Stimulated activated CD4-positive, alpha-beta T cell treated with anti-CD3 and anti-CD28 coated beads, Interleukin-4, amount 100 ng/mL, for 24 hours (primary cell): ENCODE measurements at places on chromosomes 2 and 18.

GRCh38 chr2:188884046-188884445 is 90.1 kb upstream of the COL3A1 start:
- DNase-seq = no peak

- DNase-seq = no peak
Measured at GRCh38 chr18:37508207-37508606, 57.4 kb downstream of the CELF4 start.

DNA sequence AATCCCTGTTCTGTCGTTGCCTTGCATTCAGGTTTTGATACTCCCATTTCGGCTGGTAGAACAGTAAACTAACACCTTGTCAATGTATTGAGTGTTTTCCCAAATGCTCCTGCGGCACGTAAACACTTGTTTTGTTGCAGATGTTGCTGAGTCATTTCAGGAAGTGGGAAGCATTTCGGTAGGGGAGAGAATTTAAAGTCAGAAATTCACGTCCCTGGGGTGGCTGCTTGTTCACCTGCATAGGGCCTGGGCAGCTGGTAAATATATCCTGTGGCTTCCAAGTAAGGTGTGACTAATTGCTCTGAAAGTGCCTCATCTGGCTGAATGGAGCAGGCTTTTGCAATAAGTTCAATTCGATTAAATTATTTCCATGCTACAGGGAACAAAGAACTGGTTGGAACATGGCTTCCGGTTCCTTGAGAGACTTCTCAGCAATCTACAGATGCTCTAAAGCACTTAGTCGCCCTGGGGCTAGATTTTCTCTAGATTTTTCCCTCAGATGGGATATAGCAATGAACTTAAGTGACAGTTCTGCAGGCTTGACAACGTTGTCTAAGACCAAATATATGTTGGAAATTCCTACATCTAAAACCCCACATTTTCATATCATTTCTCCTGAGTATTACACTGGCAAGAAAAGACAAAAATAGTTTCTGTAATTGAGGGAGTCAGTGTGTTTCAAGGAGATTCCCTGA is 5.2 kb downstream of the GALR1 start:
- DNase-seq = no peak

- peak; percentile 38 for DNase-seq
Measured at GRCh38 chr2:225282858-225283710, 116.4 kb upstream of the NYAP2 start.

DNA sequence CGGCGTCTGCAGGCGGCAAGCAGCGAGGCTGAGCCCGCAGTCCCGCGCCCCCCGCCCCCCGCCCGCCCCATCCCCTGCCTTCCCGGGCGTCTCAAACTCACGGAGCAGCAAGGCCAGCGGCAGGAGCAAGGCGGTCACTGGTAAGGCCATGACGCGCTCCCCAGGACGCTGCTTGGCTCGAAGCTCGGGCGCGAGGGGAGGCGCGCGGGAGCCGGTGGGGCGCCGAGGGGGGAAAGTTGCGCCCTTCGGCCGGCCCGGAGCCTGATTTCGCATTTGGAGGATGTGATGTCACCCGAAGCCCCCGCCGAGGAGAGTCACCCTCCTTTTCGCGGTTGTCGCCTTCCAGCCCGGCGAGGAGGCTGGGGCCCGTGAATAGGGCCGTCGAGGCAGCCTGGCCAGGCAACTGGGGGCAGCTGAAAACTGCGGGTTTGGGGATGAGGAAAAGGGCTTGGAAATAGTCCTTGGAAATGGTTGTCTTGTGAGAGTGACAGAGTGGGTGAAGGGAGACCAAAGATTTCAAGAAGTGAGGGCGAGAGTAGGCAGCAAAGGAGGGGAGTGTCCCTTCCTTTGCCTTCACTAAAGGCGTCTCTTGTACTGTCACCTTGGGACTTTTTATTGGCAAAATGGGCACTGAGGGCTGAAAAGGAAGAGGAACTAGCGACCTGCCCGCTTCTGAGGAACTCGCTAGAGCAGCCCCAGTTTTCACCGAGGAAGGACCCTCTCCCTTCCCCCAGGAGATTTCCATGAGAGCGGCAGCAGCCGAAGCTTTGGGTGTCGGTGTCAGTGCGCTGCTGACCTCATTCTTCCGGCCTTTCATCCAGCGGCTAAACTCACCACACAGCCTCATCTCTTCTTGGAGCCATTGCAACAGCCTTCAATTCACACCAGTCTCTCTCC is at the start of gene CD8A:
CD8A (minus strand) TSS at position 238 of the 897 bp plus-strand sequence; CDS start at position 150, 88 bp downstream.
- peak; percentile 13 for DNase-seq

- no peak for DNase-seq
Measured at GRCh38 chr18:36814994-36815393, 13.8 kb downstream of the TPGS2 start.

- DNase-seq = no peak
Measured at GRCh38 chr2:2028041-2028440, 283.7 kb upstream of the PXDN start.

GRCh38 chr2:222483513-222484039 is 59.2 kb downstream of the SGPP2 start:
- DNase-seq = no peak

GRCh38 chr18:57839942-57840381 is 36.8 kb upstream of the ATP8B1 start:
- no peak for DNase-seq

GRCh38 chr2:218984239-218985020 is 554 bp downstream of the FEV start:
- no peak for DNase-seq

DNA sequence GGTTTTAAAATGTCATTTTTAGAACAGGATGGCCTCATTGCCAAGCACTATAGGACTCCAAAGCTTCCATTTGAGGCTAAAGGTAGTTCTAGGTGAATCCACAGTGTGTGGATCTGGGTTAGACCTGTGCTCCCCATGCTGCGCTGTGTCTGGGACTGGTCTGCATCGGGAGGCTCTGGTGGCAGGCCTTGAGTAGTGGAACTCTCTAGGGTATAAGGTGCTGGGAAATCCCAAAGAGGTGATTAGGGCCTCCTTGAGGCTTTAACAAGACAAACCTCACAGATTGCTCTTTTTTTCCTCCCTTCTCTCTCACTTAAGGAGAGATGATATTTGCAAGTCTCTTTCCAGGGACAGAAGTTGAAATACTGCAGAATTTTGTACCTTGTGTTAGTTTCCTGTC is 9.3 kb downstream of the SEC11C start:
- no peak for DNase-seq

GRCh38 chr2:212156088-212156487 is 382.5 kb downstream of the ERBB4 start:
- no peak for DNase-seq

- no peak for DNase-seq
Measured at GRCh38 chr18:59376351-59376935, 17.4 kb upstream of the LMAN1 start.

DNA sequence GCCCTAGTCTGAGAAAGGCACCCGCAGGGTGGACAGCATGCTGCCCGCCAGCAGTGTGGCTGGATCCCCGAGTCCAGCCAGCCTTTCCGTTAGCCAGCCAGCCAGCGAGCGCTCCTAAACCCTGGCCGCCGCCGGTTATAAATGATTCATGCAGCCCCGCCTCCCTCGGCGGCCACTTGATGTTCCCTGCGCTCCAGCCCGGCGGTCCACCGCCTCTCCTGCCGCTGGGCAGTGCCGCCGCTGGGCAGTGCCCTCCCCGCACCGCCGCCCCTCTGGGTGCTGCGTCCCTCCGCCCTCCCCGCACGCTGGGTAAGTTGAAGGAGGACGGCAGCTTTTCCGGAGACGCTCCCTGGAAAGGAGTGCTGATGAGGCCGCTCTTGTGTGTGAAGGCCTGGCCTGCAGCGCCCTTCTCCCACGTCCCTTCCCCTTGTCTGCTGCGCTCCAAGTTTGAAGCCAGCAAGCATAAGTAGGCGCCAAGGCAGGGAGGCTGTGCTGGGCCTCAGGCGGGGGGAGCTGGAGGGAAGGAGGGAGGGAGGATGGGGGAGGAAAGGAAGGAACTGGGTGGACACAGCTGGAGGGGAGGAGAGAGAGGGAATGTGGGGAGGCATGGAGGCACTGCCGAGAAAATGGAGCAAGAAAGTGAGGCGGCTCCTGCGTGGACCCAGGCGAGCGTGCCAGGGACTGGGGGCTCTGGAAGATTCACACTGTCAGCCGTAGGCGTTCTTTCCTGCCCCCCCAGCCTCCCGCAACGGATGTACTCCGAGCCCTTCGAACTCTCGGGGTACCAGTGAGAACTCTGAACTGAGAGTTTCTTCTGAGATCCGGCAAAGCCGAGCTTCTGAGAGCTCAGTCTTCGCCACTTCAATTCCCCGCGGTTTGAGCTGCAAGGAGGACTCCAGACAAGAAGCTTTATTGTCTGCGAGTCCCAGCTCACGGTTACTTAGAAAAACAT is 131.9 kb downstream of the GLI2 start:
- DNase-seq = no peak

DNA sequence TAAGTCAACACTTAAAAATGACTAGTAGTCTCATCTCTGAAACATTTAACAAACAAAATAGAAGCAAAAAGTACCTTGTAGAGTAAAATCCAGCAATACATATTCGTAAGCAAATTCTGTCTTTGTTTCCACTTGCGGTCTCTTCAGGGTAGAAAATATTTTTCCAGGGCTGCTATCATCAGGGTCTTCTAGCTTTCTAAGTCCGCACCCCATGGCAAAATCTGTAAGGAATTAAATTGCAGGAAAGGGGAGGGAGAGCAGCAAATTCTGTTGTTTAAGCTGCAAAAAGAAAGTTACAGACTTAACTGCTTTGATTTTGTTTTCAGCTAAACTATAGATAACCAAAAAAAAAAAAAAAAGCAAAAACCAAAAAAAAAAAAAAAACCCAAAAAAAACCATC is at the start of gene RFTN2:
RFTN2 (minus strand) TSS at position 342 of the 400 bp plus-strand sequence; CDS start at position 213, 129 bp downstream.
- DNase-seq = no peak

DNA sequence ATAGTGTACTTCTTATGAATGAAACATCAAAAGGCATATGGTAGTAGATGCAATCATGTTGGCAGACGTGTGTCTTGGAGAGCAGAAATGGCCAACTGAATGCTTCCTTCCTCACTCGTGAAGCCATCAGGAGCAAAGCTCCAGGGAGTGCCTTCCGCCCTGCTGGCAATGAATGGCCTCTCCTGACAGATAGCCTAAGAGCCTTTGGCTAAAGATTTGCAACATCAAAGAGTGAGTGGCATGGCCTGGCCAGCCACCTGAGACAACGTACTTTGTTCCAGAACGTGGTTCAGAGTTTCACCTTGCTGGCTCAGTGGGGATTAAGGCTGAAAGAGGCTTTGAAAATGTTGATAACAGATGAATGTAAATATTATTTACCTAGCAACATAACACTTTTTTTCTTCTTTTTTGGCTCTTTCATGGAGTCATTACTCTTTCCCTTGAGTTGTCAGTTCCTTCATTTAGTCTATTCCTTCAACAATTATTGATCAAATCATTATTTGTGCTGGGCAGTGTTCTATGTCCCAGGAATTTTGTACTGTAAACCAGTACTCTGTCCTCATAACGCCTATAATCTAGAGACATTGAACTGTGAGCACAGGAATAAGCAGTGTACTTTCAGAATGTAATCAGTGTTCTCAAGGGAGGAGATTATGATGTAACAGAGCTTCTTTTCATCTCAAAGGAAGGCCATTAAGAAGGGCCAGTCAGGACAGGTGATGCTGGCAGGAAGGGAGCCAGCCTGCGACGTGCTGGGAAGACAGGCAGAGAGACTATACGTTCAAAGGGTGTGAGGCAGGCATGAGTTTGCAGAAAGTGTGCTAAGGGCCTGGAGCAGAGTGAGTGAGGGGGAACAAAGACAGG is 59.4 kb upstream of the SH3RF3 start:
- no peak for DNase-seq

DNA sequence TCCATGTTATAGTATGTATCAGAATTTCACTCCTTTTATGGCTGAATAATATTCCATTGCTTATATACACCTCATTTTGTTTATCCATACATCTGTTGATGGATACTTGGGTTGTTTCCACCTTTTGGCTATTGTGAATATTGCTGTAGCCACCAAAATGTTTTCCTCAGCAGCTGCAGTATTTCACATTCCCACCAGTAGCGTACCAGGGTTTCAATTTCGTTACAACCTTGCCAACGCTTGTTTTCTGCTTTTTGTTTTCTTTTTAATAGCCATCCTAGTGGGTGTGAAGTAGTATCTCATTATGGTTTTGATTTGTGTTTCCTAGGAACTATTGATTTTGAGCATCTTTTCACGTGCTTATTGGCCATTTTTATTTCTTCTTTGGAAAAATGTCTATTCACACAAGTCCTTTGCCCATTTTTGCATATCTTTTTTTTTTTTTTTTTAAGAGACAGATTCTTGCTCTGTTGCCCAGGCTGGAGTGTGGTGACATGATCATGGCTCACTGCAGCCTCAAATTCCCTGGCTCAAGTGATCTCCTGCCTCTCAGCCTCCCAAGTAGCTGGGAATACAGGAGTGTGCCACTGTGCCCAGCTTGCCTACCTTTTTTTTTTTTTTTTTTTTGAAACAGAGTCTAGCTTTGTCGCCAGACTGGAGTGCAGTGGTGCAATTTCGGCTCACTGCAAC is 14.2 kb downstream of the UBXN2A start:
- no peak for DNase-seq

DNA sequence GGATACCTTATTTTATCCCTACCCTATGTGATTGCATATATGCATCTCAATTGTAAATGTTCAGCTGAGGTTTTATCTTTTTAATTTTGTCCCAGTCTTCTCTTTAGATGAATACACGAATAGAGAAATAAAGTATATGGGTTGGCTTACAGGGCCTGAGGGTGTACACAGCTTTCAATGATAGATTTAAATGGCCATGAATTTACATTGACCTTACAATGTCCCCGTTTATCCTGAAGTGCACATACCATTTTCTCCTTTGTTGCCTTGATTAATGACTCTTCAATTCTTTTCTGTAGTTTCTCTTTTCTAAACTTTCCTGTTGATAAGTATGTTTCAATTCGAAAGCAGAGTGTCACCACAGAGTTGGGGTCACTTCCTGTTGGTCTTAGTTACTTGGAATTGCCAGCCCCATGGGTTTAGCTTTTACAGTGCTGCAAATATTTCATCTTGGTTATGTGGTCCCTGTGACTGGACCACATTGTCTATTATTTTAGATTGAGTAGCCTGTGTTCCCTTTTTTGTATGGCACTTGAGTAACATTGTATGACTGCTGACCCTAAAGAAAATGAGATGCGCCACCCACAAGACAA is 1616.3 kb upstream of the ACVR2A start:
- DNase-seq = no peak

DNA sequence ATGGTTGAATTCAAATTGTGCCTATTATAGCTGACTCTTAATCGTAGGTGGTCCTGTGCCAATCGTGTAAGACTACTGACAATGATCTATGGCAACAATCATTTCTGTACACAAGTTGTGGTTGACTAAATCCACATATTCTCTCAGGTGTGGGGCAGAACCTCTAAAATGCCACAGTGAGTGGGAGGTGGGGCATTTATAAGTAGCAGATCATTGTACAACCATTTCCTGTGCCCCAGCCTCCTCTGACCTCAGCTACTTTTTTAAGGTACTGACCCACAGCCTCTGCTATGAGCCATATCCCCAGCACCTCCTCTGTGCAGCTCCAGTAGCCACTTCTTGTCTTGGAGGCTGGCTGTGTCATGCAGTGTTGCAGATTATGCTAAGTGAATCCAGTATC is 48.6 kb upstream of the RAPH1 start:
- peak; percentile 33 for DNase-seq

DNA sequence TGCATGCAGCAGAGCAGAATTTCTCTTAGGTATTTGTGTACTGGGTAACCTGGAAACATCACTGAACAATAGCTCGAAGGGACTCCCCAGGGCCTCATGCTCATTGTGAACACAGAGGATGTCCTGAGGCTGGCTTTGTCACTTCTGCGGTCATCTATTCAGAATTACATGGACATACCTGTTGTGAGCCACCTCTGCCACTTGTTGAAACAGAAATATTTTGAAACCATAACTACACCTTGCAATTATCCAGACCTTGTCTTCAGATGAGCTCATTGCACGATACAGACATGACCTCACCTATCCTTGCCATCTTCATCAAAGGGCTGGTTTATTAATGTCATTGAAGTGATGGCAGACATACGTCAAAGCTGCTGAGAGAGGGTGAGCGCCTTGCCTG is 23.4 kb upstream of the CREG2 start:
- no peak for DNase-seq
